ENCODE measurements at places on chromosomes 11 and 22.
A peak's percentile ranks its signal among the peaks of the same experiment; 100 is the strongest.

DNA sequence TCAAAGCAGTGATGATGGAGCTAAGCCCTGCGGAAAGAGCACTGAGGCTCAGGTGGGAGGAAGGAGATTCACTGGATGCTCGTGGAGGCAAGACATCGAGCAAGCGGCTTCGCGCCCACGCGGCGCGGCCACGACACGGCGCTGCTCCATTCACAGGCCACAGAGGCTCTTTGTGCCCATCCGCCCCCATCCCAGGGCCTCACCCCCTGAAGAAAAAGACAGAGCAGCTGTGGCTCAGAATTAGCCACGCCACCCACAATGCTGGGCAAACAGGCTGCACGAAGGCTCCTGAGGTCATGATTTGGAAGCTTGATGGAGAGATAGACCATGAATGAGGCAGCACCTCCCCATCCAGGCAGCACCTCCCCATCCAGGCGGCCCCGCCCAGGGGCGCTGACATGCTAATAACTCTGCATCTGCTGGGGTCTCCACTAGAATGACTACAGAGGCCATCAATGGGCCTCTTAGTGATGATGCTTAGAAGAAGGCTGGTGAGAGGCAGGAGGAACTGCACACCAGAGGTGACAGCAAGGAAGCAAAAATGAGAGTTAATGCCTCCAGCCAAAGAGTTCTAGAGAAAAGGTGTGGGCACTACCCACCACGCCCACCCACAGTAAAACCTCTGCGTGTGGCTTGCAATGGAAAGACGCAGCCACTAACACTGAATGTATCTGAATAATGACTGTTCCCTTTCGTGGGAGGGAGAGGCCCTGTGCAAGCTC lies 43.5 kb downstream of the MYH9 start:
- DNase-seq: no peak

DNA sequence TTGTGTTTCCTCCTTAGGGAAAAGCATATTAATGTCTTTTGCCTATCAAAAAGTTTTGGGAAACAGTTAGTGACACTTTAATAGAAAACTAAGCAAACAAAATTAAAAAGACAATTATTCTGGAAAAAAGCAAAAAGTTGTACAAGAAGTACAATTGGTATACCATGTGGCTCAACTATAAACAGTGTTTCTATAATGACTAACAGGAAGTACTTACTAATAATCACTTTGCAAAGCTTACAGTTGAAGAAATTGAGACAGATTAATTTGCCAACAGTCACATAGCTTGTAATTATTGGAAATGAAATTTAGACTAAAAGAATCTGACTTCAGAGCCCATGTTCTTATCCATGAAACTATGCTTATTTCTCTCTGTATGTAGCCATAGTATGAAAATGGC lies 24.7 kb downstream of the PPME1 start:
- DNase-seq: no peak

GRCh38 chr11:117519170-117519569 lies 191.5 kb downstream of the CEP164 start:
- peak; percentile 18 for DNase-seq

GRCh38 chr22:48908547-48908946 lies 919.1 kb downstream of the BRD1 start:
- DNase-seq: no peak

DNA sequence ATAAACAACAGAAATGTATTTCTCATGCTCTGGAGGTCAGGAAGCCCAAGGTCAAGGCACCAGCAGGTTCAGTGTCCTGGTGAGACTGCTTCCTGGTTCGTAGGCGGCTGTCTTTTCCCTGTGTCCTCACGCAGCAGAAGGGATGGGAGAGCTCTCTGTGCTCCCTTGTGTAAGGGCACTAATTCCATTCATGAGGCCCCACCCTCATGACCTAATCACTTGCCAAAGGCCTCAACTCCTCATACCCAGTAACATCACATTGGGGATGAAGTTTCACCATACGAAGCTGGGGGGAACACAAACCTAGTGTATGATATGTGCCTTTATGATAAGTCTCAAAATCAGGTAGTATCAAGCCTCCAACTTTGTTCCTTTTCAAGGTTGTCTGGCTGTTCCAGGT lies 38.6 kb upstream of the PANX2 start:
- no peak for DNase-seq

- DNase-seq: peak; percentile 55
These were observed 38.8 kb downstream of the RPUSD4 start for GRCh38 chr11:126172596-126173038.

GRCh38 chr22:40684728-40685127 lies 5.4 kb downstream of the MCHR1 start:
- no peak for DNase-seq

GRCh38 chr11:8566613-8567210 lies 27.3 kb downstream of the STK33 start:
- DNase-seq: peak; percentile 48

DNA sequence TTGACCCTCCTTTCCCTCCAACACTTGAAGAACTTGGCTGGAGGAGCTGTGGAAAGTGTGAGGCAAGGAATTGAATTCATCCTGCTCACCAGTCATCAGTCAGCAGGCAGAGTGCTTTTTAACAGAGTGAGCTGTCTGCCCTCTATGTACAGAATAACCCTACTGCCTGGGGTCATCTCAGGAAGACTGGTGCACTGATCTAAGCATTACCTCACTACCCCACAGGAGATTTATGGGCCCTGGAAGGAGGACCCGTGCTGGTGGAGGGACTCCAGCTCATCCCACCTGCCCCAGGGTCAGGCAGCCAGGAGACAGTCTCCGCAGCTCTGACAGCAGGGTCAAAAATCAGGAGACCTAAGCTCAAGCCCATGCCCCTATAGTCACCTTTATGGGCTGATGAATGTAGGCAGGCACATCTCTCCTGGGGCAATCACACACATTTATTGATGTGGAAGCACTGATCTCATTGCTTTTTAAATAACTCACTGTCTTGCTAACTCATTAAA lies 270.8 kb upstream of the SESN3 start:
- no peak for DNase-seq

GRCh38 chr22:36702842-36703215 lies 723 bp downstream of the CACNG2 start:
- DNase-seq: no peak

GRCh38 chr11:71568704-71569349 lies 3.5 kb downstream of the KRTAP5-10 start:
- no peak for DNase-seq

- no peak for DNase-seq
These were observed 69.3 kb upstream of the TNRC6B start for GRCh38 chr22:40108396-40108795.

DNA sequence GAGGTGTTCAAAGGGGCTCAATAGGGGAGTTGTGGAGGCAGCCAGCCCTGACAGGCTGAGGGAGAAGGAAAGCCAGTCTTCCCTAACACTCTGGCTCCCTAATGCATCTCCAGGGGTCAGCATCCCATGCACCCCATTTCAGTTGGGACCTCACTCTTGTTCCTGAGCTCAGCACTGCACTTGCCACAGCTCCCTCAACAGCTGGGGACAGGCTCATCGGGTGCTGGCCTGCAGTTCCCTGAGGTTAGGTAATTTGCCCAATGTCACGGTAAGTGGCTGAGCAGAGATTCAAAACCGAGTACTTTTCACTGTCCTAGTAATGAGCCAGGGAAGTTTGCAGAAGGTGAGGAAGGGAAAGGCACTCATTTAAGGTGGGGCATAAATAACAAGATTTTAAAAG lies 20.8 kb downstream of the VSTM5 start:
- DNase-seq: no peak

- DNase-seq: peak; percentile 80
These were observed 13.6 kb downstream of the BCL9L start for GRCh38 chr11:118911880-118912741.

DNA sequence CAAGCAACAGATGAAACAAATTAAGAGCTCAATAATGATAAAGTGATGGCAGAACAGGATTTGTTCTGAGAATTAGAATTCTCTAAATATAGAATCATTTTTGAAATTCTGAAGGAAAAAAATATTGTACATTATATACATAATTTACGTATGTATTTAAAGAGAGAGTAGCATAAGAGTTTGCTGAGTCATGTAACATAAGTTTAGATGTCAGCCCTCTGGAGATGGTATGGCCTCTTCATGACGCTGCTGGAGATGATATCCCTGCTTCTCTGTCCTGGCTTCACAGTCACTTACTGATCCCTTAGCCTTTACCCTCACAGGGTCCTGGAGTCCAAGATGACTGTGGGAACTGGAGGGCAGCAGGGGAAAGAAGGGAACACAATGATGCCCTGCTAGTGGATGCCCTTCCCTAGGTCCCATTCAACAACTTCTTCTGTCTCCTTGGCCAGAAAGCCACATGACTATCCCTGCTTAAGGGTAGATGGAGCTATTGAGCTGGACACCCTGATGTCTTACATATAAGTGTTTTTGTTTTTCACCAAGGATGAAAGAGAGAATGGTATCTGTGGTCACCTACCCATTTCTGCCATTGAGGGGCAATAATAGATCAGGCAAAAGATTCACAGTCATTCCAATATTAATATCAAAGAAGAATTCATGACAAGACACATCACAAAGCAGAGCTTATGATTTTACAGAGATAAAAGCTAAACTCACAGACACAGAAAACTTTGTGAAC lies 753.1 kb downstream of the TBC1D22A start:
- peak; percentile 9 for DNase-seq

DNA sequence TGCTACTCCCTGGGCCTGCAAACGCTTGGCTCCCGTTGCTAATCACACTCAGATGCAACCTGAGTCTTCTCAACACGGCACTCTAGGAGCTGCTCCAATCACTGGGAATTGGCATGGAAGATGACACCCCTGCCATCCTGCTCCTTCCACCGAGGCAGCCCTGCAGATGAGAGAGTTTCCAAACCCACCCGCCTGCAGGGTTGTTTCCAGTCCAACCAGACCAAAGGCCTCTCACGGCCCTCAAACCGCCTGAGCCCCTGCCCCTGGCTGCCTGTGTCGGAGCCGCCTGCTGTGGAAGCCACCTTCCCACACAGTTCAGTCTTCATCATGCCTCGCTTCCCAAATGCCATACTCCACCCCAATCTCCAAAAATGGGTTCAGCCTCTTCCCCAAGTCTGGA lies 36.8 kb upstream of the TP53I11 start:
- DNase-seq: no peak

- peak; percentile 82 for DNase-seq
These were observed 77.1 kb downstream of the UVRAG start for GRCh38 chr11:75891947-75892739.

DNA sequence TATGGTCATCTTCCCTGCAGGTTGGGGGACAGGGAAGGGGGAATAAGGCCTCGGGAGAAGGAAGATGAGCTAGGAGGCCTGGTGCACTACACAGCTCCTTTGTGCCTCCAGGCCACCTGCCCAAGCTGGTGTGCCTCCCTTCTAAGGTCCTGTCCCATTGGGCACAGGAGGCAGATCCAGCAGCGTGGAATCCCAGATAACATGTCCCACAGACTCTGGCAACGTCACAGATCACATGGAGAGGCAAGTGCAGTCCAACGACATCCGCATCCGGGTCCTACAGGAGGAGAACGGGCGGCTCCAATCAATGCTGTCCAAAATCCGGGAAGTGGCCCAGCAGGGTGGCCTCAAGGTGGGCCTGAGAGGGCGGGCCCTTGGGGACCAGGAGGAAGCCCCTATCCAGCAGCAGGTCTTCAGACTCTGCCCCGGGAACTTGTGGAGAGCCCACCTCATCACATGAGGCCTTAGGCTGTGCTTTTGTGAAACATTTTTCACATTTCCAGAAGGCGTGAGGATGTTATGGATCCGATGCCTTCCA lies 11.8 kb downstream of the RNF215 start:
- DNase-seq: no peak

DNA sequence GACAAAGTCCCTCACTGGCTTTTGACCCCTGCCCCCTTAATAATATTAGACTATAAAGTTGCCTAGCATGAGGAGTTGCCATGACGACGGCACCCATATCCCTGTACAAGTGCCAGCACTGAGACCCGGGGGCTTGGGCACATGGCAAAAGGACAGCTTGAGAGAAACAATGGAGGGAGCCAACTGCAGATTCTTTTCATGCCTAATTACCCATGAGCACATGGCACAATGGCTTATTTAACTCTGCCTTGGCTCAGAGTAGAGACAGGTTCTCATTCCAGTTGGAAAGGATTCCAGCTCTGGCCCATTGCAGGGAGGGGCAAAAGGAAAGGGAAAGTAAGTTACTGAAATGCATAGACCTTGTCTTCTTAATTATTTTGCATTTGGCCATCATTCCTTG lies 261.2 kb upstream of the UBASH3B start:
- DNase-seq: no peak
